ENCODE measurements at places on chromosomes 1 and 21.

- DNase-seq = no peak
Observed at GRCh38 chr1:43074244-43074643, 97.8 kb downstream of the EBNA1BP2 start.

DNA sequence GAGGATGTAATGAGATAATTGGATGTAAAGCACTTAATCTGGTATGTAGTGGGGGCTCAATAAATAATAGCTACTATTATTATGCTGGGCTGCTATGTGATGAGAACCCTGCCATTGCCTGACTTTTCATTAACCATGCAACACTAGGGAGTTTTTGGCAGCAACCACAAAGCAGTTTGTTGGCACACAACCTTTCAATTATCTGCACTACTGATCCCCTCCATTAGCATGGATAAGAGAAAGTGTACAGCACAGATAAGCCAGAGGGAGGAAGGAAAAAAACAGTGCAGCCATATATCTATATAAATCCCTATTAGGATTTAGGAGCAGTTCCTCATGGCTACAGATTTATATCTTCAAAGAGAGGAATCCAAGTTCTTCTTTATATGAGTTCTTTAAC is 498.5 kb downstream of the NUF2 start:
- DNase-seq = no peak

GRCh38 chr1:78645723-78646122 is 3.9 kb upstream of the IFI44 start:
- no peak for DNase-seq

DNA sequence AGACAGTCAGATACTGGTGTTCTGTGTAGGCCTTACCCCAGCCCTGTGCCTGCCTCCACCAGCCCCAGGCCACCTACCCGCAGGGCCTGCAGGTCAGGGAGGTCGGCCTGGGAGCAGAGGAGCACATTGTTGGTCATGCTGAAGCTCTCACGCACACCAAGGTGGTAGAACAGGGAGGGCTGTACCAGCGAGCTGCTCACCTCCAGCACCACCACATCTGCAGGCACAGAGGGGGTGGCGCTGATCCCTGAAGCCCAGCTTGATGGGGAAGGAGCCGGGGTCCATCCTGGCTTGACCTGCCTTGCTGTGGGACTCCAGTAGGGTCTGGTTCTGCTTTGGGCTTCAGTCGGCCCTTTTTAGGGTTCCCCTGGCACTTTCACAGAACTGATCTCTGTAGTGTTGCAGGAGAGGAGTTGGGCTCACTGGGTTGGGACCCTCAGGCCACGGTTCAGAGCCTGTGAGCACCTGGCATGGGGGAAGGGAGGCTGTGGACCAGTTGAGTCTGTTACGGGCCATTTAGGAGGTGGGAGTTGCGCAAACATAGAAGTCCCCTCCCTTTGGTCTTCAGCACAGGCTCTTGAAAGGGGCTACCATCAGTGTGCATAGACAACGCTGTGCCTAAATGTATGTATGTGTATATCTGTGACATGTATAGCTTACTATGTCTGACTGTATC is 1.9 kb downstream of the MAP3K6 start:
- no peak for DNase-seq

- DNase-seq = no peak
Observed at GRCh38 chr1:3119725-3120124, 50.7 kb downstream of the PRDM16 start.

- DNase-seq = no peak
Observed at GRCh38 chr1:21914880-21915640, 22.1 kb downstream of the HSPG2 start.

GRCh38 chr1:229028987-229029878 is 241.7 kb upstream of the RAB4A start:
- no peak for DNase-seq

- no peak for DNase-seq
Observed at GRCh38 chr1:203954788-203955552, 93.6 kb downstream of the SNRPE start.

DNA sequence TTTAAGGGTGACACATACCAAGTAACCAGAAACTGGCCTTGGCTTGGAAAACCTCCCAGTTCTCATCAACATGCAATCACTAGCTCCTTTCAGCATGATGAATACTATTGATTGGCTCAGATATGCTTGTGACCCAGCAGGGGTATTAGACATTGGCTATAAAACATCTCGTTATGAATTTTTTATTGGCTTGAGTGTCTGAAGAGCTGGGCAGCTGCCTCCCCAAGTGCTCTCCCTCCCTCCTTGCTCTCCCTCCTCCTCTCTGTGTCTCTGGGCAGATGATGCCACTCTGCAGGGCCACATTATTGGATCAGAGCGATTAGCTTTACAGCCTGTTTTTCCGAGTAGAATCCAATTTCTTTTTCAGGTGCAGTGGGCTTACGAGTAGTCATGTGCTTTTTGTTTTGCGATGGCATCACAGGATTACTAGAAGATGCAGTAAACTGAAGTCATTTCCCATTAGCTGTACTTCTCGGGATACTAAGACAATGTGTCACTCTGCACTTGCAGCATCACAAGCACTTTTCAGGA is 79.3 kb upstream of the ATF3 start:
- no peak for DNase-seq

- DNase-seq = no peak
Observed at GRCh38 chr1:221164029-221164428, 284.8 kb downstream of the HLX start.

GRCh38 chr1:94688646-94689045 is 131.5 kb upstream of the SLC44A3 start:
- DNase-seq = no peak

DNA sequence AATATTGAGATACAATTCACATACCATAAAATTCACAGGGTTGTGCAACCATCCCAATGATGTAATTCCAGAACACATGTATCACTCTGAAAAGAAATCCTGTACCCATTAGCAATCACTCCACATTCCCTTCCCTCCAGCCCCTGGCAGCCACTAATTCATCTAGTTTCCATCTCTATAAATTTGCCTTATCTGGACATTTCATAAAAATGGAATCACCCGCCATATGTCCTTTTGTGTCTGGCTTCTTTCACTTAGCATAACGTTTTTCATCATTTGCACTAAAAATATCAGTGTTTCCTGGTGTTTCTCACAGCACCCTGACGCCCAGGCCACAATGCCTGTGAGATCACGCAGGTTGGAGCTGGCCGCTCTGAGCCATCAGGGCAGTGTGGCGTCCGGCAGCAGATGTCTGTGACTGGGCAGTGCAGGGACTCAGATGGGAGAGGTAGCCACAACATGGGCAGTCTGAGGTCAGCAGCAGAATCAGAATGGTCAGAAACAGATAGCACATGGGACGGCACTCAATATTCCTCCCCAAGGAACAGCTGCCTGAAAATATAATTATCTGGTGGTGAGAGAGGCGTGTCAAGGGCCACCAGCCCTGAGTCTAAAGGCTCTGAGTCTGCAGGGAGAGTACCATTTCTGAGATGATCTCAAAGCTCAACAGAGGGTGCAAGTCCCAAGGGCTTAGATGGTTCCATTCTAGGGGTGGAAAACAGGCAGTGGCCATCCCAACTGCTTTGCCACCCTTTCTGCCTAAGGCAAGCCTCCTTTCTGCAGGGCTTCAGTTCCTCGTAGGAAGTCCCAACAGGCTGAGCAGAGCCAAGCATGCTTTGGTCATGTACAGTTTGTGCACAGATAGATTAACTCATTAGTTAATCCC is 129.4 kb upstream of the EDN2 start:
- DNase-seq = no peak

DNA sequence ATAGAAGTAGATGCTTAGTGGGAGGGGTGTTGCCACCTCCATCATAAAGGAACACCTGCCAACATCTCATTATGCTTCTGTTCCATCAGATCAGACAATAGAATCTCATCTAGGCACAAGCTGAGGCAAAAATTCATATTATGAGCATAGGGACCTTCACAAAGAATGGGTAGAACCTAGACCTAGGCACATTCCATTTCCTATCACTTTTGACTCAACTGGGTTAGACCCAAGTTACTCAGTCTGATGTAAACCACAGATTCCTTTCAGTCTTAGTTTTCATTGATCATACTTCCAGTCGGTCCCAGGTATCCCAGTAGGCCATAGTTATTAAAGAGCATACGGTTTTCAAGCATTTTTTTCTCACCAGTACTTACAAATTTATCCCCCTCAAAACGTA is 21.7 kb downstream of the XCL1 start:
- no peak for DNase-seq

DNA sequence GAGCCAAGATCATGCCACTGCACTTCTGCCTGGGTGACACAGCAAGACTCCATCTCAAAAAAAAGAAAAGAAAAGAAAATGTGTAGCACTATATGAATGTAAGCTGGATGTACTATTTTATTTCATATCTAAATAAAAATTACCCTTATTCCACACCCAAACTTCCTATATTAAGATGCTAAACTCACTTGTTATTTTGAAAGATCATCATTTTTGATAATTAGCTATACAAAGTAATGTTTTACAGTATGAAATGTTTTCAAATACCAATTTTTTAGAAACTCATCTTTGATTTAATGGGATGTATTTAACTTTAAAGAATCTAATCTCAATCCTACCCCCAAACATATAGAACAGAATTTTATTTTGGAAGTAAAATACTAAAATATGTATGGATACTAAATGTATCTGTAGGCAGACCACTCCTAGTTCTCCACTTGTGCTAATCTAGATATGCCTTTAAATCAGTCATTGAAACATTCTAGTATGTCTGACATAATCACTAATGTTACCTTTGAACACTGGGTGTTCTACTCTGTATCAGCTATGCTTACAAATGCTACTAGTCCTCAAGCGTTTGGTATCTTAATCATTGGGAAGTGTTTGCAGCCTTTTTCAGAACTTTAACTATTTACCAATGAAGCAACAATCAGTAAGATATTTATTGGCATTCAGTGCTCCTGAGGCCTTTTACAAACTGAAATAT is 12.9 kb downstream of the MIER1 start:
- DNase-seq = no peak

GRCh38 chr1:156859523-156860112 is 701 bp upstream of the INSRR start:
- no peak for DNase-seq

GRCh38 chr1:88145752-88146151 is 538.3 kb upstream of the PKN2 start:
- DNase-seq = no peak

- peak; percentile 63 for DNase-seq
Observed at GRCh38 chr1:151457911-151458801, 1.1 kb downstream of the POGZ start.

DNA sequence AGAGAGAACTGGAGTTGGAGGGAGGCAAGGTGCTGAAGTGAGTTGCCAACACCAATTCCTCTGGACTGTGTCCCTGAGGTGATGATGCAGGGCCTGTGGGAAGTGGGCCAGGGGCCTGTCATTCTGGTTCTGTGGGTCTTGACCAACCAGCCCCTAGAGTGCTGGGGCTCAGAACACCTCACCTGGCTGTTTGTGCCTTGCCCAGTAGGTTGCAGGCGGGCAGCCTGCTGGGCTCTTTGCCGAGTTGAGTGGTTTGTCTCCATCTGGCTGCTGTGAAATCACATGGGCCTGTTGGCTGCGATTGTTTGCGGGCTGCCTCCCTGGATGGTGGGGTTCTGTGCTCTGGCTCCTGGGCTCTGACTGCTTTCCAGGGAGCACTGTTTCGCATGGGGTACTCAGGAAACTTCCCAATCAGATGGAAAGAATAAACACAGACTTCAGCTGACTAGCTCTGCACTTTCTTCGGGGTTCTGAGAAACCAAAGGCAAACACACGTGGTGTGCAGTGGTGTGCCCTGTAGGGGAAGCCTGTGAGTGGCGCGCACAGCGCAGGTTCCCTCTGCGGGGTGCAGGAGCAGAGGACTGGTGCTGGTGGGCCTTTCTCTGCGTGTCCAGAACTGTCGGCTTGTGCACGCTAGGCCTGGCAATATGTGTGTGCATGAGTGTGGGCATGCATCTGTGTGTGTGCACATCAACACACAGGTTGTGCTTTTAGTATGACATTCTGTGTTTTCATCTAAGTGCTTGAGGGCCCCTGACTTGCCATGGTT is 95.1 kb downstream of the RHOU start:
- DNase-seq = no peak

- no peak for DNase-seq
Observed at GRCh38 chr1:73411479-73411878, 786.5 kb downstream of the LRRIQ3 start.

- DNase-seq = no peak
Observed at GRCh38 chr1:6461051-6461530, 4.9 kb downstream of the TNFRSF25 start.

DNA sequence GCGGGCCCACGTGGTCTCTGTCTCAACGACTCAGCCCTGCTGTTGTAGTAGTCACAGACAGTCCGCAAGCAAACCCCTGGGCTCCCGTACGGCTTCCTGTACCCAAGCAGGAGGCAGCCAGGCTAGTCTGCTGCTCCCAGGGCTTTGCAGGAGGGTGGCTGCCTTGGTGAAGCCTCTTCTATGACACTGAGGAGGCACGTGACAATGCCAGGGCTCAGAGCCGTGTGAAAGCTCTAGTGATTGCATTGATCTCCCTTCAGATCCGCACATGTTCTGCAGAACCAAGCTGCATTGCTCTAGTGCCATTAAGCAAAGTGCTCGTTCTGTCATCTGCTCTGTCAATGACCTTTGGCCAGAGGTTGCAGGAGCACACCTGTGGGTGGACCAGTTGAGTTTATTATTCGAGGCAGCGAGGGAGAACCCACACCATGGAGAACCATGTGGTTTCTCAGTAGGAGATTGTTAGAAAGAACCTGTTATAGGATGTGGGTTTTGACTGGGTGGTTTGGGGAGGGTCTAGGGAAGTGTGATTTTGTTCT is 18.0 kb downstream of the UMODL1 start:
- DNase-seq = no peak

DNA sequence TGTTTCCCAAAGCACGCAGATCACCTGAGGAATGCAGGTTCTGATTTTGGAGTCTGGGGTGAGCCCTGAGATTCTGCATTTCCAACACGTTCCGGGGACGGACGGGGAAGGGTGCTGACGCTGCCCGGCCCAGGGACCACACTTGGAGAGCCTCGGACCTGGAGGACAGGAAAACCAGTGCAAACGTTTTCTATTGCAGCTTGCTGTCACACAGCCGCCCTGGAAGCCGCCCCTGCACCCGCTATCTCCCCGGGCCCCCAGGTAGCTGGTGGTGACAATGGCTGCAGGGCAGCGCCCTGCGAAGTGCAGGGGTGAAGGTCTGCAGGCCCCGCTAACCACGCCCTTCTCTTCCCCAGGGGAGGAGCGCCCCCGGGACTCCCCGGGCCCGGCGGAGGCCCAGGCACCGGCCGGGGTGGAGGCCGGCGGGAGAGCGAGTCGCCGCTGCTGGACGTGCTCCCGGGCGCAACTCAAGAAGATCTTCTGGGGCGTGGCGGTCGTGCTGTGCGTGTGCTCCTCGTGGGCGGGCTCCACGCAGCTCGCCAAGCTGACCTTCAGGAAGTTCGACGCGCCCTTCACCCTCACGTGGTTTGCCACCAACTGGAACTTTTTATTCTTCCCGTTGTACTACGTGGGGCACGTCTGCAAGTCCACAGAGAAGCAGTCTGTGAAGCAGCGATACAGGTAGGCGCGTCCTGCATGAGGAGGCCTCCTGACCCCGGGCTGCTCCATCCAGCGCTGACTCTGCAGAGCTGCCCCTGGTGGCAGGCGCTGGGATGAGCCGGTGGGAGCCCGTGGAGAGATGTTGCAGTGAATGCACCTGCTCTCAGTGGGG is 142.0 kb upstream of the COA6 start:
- no peak for DNase-seq

- DNase-seq = no peak
Observed at GRCh38 chr1:61253059-61253735, 170.8 kb downstream of the NFIA start.

GRCh38 chr21:41442481-41443186 is 16.6 kb downstream of the MX1 start:
- no peak for DNase-seq

Measured in activated T-helper 1 cell treated with anti-CD3 and anti-CD28 coated beads, Interleukin-2, amount 50 U/mL, for 16 hours (primary cell).